ENCODE measurements at places on chromosomes 1 and 21.
A peak's percentile ranks its signal among the peaks of the same experiment; 100 is the strongest.

DNA sequence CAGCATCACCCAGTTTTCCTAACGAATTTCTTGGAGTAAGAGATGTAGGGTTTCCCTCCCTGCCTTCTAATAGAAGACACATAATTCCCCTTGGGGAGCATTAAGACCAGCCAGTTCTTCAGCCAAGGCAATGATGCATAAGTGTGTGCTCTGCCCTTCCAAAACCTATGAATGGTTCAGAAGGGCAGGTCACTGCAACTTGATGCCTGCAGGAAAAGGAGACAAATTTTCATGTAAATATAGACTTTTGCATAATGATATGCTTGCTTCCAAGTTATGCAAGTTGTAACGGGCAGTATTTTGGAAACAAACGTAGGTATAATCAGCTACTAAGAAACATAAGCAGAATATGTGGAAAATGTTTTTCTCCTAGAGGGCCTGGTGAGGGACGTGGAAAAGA, 31.6 kb downstream of the PTGS2 start:
- no peak for DNase-seq

GRCh38 chr1:19370453-19371170, 58.5 kb downstream of the SLC66A1 start:
- DNase-seq: no peak

GRCh38 chr1:25534410-25534788, 9.0 kb upstream of the LDLRAP1 start:
- no peak for DNase-seq

DNA sequence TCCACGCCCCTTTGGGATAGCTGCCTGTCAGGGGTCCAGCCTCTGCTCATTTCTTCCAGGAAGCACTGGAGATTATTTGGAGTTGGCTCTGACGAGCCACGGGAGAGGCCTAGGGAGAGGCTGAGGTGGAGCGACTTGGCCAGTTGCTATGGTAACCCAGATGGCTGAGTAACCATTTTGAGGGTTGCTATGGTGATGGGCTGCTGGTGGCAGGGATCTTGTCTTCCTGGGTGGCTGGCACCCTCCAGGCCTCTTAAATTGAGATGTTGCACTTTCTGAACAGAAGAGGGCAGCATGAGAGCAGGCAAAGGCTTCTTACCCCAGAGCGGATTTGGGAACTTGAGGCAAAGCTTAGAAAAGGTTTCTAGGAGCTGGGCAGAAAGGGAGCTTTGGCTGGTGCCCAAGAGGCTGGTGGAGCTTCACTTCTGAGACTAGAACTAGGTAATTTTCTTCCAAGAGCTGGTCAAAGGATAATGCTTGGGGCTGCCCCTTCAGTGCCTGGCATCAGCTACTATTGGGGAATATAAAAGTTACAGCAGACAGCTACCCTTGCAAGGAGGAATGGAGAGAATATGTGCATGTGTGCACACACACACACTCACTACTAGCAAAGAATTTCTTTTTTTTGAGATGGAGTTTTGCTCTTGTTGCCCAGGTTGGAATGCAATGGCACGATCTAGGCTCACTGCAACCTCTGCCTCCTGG, 72.5 kb downstream of the NDUFS5 start:
- DNase-seq: no peak

GRCh38 chr1:154466921-154467417, 35.0 kb upstream of the TDRD10 start:
- DNase-seq: no peak

DNA sequence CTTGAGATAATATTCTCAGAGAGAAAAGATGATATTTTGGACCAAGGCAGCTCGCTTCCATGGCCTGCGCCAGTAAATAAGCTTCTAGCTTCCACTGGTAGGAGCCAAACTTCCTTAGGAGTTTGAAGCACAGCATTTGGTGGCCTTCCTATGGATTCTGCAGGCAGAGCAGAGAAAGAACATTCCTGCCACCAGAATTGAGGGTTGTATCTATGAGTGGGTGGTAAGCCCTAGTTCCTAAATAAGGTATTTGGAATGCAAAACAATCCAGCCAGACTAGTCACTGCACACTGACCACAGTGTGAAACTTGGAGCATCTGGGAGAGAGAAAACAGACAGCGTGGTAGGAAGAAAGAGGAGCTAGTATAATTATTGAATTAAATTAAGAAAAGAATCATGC, 54.1 kb upstream of the BCAR3 start:
- no peak for DNase-seq

GRCh38 chr1:8382608-8383505, 64.9 kb downstream of the SLC45A1 start:
- DNase-seq: no peak

DNA sequence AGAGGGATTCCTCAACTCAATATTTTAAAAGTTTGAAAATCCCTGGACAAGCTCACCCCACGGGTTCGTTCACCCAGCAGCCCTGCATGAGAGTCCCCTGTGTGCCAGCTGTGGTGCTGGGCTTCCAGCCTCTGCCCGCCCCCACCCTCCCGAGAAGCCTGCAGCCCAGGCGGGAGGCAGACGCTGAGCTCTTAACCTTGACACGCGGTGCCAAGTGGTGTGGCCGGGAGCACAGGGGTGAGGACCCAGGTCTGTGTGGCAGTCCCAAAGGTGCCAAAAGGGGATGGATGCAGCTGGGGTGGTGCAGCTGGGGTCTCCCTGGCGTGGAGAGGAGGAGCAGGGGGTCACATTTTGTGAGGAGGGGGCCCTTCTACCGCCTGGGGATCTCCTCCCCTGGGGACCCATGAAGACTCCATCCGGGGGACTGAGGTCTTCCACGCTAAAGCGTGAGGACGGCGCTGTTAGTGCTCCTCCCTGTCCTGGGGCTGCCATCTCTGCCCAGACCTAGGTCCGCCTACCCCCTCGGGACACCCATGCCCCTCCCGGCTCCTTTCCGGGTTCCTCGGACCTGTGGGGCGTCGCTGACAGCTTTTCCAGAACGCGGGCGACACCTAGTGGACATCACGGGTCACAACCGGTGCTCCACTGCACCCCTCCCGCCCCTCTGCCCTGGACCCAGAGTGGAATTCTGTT, 12.9 kb downstream of the PLA2G2F start:
- DNase-seq: peak; percentile 63

GRCh38 chr1:68228851-68229250, 3.5 kb downstream of the WLS start:
- no peak for DNase-seq

- no peak for DNase-seq
These were observed 12.7 kb upstream of the TRAF3IP3 start for GRCh38 chr1:209743145-209743482.

DNA sequence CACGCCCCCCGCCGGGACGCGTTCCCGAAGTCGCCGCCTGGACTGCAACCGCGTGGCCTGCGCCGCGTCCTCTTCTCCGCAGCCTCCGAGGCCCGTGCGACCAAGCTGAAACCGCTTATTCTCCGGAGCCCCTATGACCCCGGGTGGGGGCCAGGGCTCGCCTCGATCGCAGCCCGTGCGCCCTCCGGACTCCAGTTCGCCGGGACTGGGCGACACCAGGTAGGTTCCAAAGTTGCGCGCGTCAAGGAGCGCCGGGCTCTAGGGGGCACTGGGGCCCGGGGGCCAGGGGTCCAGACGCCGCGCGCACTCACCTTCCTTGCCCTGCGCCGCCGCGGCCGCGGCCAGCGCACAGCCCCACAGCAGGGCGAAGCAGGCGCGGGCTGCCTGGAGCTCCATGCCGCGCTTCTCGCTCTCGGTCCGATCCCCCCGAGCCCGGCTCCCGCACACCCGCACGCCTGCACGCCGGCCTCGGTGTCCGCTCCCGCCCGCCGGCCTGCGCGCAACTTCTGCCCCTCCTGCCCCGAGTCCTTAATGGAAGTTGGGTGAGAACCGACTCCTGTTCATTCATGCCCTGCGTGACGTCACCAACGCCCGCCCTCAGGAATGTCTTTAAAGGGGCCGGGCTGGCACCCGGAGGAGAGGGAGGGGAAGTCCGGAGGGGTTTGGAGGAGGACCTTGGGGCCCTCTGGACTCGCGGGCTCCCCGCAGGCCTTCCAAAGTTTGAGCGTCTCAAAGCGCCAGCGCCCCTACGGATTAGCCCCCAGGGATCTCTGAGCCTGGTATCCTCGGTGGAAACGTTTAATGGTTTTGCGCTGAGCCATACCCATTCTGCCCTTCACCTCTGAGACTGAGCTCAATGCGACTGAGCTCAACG, at the start of gene EPHA2:
EPHA2 (minus strand) TSS at position 533 of the 874 bp plus-strand sequence; CDS start at position 396, 137 bp downstream.
- DNase-seq: no peak

DNA sequence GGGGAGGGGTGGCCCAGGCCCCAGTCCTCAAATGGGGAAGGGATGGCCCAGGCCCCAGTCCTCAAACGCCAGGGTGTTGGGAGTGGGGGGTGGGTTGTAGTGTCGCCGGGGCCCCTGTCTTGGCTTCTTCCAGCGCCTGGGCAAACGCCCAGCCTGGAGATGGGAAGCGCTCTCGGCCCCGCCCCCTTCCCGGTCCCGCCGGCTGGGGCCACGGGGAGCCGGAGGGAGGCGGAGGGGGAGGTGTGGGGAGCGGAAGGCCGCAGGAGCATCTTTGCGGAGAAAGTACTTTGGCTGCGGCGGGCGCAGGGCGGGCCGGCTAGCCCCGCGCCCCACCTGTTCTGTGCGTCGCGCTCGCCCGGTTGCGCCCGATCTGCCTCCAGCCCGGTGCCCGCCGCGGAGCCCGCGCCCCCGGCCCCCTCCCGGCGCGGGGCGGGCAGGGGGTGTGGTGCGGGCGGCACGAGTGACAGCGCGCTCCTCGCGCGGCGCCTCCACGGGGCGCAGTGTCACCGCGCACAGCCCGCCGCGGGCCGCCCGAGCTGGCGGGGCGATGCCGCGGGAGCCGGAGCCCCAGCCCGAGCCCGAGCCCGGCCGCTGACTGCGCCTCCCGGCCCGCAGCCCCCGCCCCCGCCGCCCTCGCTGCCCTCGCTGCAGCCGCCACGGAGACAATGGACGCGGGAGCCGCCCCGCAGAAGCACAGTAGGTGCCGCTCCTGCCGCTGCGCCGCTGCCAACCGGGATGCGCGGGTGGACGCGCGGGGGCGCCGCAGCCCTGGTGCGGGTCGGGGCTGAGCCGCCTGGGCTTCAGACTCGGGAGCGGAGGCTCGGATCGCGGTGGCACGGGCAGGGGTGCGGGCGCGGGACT, 31.1 kb upstream of the PEX10 start:
- no peak for DNase-seq

GRCh38 chr21:37202221-37203110, 64.7 kb downstream of the VPS26C start:
- DNase-seq: no peak

GRCh38 chr1:78035121-78035520, 10.6 kb upstream of the GIPC2 start:
- DNase-seq: no peak

- DNase-seq: no peak
These were observed 5.0 kb upstream of the KIAA0040 start for GRCh38 chr1:175197531-175197930.

- DNase-seq: no peak
These were observed 24.4 kb upstream of the HUNK start for GRCh38 chr21:31848326-31848985.

- no peak for DNase-seq
These were observed 21.1 kb downstream of the RTCA start for GRCh38 chr1:100287162-100287561.

DNA sequence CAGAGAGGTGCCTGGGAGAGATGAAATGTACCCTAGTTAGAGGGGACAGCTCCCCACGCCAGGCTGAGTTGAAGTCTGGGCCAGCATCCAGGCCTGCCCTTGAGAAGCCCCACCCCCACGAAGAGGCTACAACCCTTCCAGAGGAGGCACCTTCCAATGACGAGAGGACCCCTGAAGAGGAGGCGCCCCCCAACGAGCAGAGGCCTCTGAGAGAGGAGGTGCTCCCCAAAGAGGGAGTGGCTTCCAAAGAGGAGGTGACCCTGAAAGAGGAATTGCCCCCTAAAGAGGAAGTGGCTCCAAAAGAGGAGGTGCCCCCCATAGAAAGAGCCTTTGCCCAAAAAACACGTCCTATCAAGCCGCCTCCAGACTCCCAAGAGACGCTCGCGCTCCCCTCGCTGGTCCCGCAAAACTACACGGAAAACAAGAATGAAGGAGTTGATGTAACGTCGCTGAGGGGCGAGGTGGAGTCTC, 3.1 kb downstream of the EVA1B start:
- DNase-seq: no peak

GRCh38 chr1:40309374-40310128, 7.5 kb downstream of the COL9A2 start:
- no peak for DNase-seq

DNA sequence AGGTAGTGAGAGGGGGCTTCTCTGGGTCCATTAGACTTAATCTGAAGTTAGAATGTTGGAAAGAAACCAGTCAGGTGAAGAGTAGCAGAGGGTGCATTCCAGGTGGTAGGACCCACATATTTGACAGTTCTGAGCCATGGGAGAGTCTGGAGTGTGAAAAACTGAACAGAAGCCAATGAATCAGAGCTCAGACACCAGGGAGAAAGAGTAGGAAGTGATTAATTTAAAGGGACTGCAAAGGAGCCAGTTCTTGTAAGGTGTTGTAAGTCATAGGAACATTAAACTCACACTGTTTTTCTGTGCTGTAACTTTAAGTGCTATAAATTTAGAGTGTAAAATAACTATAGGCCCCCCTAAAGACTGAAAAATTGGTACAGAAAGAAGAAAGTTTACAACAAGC, 5.9 kb upstream of the DHX9 start:
- no peak for DNase-seq

- no peak for DNase-seq
These were observed 38.9 kb downstream of the WARS2 start for GRCh38 chr1:119101563-119101962.

- DNase-seq: no peak
These were observed 1.5 kb downstream of the MGST3 start for GRCh38 chr1:165632491-165632890.

- DNase-seq: no peak
These were observed 336.0 kb downstream of the DISC1 start for GRCh38 chr1:231962636-231963035.

GRCh38 chr21:9767592-9768375, 753.6 kb upstream of the TPTE start:
- DNase-seq: no peak

- DNase-seq: no peak
These were observed 3.3 kb upstream of the FAM110D start for GRCh38 chr1:26155370-26156284.

GRCh38 chr1:5577255-5578040, 414.8 kb downstream of the NPHP4 start:
- DNase-seq: no peak

DNA sequence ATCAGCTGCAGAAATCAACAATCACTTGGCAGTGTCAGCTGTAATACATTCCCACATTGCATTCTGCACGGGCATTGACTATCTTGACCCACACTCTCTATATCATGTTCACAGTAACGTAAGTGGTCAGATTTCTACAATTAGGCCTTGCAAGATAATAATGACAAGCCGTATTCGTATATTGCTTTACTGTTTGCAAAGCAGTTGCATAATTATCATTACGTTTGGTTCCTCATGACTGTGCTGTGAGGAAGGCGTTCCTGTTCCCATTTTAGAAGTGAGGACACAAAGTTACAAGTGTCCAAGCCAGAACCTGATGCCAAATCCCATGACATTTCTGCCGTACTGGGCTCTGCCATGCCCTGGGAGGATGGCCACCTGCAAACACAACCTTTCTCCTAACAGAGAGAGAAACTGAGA, 53.5 kb upstream of the TARBP1 start:
- no peak for DNase-seq

GRCh38 chr1:96416111-96416595, 305.4 kb upstream of the PTBP2 start:
- no peak for DNase-seq

- no peak for DNase-seq
These were observed 76.3 kb downstream of the NPHP4 start for GRCh38 chr1:5915587-5916571.

Data from stimulated activated CD8-positive, alpha-beta memory T cell treated with anti-CD3 and anti-CD28 coated beads, Interleukin-7, amount 100 ng/mL, for 1 hour (primary cell).